NCI-H460 (cell line): ENCODE measurements at places on chromosomes 5 and 9.

DNA sequence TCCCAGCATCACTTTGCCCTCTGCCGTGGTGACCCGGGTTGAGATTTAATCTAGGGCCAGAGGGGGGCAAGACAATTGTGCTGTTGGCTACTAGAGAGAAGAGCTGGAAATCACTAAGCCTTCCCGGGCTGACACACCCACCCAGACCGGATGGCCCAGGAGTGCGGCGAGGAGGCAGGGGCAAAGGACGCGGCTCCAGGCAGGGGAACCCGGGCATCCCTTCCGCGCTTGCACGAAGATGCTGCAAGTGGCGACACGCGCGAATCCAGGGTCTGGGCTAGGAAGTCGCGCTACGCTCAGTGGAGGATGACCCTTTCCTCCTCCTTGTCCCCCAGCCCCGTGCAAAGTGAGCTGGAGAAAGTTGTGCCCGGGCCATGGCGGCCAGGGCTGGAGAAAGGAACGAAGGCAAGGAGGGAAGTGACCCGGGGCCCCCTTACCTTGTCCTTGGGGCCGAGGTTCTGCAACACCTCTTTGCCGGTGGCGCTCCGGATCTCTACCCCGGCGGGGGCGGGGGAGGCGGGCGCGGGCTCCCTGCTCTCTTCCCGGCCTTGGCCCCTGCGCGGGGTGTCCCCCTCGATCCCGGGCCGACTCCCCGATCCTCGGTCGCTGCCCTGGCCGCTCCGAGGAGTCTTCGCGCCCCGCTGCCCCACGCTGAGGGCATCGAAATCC, 693 bp downstream of the DPYSL3 start:
- DNase-seq: no peak

DNA sequence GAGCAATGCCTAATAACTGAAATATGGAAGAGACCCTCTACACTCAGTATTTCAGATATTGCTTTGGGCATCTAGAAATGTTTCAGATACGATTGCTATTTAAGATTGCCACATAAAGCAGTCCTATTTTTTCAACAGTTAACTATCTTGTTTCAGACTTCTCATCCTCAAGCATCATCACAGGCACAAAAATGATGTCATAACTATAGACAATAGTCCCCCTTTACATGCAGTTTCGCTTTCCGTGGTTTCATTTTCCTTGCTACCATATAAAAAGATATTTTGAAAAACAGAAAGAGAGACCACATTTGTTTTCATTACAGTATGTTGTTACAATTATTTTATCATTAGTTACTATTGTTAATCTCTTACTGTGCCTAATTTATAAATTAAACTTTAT, 347.4 kb downstream of the NDUFS4 start:
- no peak for DNase-seq

DNA sequence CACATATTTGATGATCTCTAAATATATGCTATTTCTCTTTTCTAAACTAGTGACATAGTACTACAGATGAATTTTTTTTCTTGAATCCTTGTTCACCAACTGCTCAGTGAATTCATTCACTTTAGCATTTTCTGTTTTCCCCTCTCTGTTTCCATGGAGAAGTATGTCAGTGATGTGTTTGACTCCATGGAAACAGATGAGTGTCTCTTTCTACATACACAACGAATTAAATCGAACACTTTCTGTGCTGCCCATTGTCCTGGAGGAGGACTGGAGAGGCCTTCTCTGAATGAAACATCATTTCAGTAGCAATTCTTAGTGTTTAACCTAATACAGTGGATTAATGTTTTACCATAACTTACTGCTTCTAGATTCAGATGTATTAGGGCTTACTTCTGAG, 9.5 kb downstream of the INVS start:
- no peak for DNase-seq

GRCh38 chr9:83138422-83139135, 75.6 kb upstream of the RASEF start:
- no peak for DNase-seq

- no peak for DNase-seq
Measured at GRCh38 chr5:62731022-62731421, 152.4 kb downstream of the LRRC70 start.

DNA sequence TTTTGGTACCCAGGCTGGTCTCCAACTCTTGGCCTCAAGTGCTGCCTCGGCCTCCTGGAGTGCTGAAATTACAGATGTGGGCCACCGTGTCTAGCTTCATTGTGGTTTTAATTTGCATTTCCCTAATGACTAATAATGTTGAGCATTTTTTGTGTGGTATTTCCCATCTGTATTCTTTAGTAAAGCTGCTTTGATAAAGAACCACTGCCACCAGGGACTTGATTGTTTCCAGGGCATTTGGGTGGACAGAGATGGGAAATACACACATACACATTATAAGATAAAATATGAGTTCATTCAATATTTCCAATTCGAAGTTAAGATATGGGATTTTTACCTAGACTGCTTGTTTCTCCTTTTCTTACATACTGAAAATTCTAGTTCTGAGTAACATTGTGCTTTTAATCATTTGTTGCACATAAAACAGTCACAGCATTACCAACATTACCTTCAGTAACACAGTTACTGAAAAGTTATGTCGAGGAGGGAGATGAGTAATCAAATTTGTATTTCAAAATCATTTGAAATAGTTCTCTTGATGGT, 28.9 kb downstream of the HABP4 start:
- DNase-seq: no peak

DNA sequence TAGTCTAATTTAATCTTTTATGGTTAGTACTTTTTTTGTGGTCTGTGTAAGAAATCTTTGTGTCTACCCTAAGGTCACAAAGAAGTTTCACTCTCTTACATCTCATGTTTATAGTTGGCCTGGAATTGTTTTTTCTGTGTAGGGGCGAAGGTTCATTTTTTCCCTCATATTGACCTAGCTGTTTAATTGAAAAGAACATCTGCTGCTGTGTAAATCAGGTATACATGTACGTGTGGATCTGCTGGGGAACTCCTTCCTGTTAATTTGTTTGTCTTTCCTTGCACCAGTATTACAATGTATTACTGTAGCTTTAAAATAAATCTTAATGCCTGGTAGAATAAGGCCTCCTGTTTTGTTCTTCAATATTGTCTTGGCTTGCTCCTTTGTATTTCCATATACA, 37.8 kb downstream of the EXOSC2 start:
- DNase-seq: no peak

DNA sequence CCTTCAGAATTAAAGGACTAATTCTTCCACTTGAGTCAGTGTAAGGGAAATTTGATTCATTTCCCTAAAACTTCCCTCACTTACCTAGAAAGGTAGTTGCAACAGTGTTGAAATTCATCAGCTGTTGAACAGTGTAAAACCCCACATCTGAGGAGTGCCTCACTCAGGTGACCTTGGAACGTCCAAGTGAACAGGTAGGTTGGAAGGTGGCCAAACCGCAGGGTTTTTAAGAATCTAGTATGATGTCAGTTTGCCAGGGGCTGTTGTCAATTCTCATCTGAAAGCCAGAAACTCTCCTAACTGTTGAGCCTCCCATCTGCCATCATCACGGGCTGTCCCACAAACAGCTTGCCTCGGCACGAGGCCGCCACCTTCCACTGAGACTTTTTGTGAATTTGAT, 105.7 kb downstream of the TMEM174 start:
- no peak for DNase-seq

- peak; percentile 67 for DNase-seq
Measured at GRCh38 chr5:132500931-132501628, 10.5 kb upstream of the IRF1 start.

DNA sequence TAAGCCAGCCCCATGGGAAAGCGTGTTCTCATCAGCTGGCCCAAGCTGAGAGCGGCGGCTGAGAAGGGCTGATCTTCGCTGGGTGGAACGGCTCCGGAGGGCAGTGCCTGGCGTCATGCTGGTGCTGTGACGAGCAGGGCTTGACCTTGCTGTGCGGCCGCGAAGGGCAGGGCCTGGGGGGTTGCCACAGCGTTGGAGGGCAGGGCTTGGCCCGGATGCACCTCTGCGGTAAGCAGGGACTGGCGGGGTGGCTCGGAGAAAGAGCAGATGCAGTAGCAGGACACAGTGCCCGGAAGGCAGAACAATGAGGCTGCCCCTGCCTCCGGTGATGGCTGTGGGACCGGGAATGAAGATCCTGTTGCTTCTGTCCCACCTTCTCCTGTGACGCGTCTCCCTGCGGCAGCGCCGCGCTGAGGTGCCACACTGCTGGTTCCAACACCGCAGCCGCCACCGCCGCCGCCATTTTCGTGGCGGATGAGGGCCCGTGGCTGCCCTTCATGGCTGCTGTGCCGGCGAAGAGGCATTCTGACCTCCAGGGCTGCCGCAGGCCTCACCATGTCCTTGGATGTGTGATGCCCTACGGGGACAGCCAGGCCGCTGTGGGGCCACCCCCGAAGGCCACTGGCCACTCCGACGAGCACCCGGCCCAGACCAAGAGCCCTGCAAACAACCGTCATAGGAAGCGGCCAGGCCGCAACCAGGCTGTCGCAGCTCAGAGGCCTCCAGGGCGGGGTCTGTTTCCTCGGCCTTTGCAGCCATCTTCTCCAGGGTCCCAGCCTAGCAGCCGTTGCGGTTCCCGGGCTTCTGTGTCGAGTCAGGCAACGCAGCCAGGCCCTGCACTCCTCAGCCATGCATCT, 890.5 kb upstream of the CTNND2 start:
- no peak for DNase-seq

DNA sequence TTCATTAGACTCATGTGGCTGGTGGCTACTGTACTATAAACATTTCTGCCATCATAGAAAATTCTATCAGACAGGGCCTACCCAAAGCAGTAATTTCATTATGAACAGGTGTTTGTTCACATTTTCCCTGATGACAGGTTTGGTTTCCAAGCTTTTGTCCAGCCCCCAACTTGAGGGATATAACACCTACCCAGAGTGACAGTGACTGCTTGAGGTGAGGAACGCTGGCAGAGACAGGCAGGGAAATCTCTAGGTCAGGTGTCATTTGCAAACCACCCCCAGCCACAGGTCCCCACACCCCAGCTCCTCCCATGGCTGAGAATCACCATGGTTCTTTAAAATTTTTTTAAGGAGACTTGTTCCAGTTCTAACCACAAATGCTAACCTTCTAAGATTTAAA, 25.5 kb downstream of the GOLM1 start:
- DNase-seq: no peak

- DNase-seq: no peak
Measured at GRCh38 chr9:114387680-114388356, at the start of gene AKNA. AKNA (minus strand) TSS chr9:114387982; CDS start chr9:114381333, 6,649 bp downstream.

- no peak for DNase-seq
Measured at GRCh38 chr5:35416217-35416988, 186.1 kb upstream of the PRLR start.

- DNase-seq: no peak
Measured at GRCh38 chr5:68225911-68226545, 10.5 kb downstream of the PIK3R1 start.

DNA sequence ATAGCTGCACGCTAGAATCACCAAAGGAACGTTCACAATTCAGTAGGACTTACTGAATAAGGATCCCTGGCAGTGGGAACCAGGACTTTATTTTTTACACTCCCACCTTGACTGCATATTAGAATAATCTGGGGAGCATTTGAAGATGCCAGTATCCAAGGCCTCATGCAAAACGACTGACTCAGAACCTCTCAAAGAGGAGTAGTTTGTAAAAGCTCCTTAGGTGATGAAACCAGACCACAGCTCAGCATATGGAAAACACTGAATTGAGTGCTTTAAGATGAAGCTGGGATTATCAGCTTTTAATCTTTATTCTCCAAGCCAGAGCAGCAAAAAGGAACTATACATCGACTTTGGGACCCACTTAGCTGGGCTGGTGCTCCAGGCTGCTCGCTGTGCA, 288.3 kb downstream of the MLLT3 start:
- DNase-seq: no peak
